Psoas muscle (tissue), 8 donors: ENCODE measurements at places on chromosomes 16 and 17. TPM values are rescaled to one million over a fixed set of nuclear protein-coding genes. Genes with fewer than 3 reads are reported as not detected.

SDR42E1 gene
- total RNA-seq, result not detected

GRCh38 chr17:75980188-75981018 lies 1.4 kb downstream of the TEN1 start:
- H3K27ac ChIP-seq, result peak overlapping the region; percentile 94
- peak overlapping the region; percentile 85 for H3K4me3 ChIP-seq
- peaks cover 27% of the 10 kb centered on the region for H3K4me1 ChIP-seq

- H3K4me1 ChIP-seq, result peaks cover 7% of the 10 kb centered on the region
- H3K36me3 ChIP-seq, result peaks cover 7% of the 10 kb centered on the region
- H3K4me3 ChIP-seq, result no peak overlapping the region
- H3K27me3 ChIP-seq, result no peaks in the 10 kb centered on the region
- no peak overlapping the region for H3K27ac ChIP-seq
- DNase-seq, result no peak
Measured at GRCh38 chr16:31501226-31501965, 6.8 kb downstream of the RUSF1 start.

TRPV2 gene
- 10.3 TPM for total RNA-seq

DNA sequence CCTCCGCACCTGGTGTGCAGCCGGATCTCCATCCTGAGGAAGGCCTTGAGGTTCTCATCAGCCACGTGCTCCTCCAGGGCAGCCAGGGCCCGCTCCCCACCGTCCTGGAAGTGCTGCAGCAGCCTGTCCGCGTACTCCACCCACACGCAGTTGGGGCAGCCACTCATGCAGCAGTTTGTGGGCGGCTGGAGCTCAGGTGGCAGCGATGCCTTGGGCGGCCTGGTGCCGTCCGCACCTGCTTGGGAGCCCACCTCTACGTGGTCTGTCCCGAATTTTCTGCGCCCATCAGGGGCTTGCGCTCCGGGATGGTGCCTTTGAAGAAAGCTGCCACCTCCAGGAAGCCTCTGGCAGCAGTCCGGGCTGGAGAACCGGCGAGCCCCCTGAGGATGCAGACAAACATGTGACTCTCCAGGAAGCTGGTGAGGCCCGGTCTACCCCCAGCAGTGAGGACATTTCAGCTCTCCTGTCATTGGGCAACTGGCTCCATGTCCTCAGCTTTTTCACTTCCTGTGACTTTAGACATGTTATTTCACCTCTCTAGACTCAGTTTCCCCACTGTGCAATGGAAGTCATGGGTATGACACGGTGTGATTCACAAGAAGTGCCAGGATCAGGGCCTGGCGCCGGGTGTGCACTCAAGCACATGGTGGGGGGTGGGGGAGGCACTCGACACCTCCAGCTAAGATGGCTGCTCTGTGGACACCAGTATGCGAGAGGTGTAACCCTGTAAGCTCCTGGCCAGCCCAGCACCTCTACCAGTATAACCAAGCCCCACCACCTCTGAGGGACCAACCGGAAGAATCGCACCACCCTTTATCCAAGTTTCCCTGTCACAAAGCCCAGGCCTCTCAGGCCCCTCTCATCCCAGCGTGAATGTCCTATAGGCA lies 957 bp downstream of the OXLD1 start:
- H3K4me1 ChIP-seq, result peaks cover 11% of the 10 kb centered on the region
- H3K4me3 ChIP-seq, result peak overlapping the region; percentile 100
- no peaks in the 10 kb centered on the region for H3K27me3 ChIP-seq
- H3K27ac ChIP-seq, result peak overlapping the region; percentile 90

PRR35 gene
- total RNA-seq, result not detected

DNA sequence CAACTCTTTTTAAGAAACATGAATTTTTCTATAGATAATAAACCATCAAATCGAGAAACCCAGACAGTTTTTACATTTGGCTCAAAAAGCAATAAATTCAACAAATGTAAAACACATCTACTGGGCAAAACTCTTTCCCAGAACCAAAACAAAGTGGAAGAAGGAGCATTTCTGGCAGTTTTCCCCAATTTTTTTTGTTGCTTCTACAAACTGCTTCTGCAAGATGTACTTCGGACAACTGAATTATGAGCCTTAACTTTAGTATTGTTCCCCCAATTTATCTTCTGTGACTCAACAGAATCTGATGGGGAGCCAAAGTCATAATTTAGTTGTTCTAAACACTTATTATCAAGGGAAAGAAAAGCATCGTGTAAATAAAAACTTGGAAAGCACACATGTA lies 1047.2 kb downstream of the CDH11 start:
- no peaks in the 10 kb centered on the region for H3K27me3 ChIP-seq
- no peaks in the 10 kb centered on the region for H3K36me3 ChIP-seq
- DNase-seq, result no peak
- H3K4me3 ChIP-seq, result no peak overlapping the region

DNA sequence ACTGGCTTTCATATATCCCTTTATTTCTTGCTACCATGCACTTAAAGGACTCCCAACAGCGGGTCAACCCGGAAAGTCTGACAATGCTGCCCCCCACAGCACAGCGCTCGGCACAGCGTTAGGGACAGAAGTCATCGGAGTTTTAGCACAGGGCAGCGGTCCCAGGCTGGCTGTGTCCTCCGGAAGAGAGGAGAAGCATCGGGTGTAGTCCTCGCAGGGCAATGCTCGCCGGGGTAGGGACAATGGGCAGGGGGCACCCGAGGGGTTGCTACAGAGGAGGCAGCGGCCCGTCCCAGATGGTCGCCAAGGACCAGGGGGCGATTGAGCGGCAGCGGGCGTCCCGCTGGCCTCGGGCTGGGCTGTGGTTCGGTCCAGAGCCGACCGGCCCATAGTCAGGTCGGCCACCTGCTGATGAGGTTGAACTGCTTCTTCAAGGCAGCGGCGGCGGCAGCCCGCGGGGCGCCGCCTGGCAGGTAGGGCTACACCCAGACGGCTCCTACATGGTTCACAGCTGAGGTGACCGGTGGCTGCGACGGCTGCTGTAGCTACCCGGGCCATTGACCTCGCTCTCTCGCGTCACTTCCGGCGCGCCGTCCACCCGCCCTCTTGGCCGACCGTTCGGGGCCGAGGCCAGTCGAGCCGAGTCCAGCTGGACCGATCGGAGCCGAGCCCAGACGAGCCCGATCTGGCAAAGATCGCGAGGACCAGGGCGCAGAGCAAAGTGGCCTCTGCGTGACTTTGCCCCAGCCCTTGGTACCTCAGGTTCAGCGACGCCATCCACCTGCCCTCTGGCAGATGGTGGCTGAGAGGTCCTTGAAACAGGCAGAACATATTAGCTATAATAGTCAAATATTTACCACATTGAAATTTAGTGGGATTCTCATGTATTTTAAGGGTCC lies 4.7 kb upstream of the LCMT1 start:
- peaks cover 5% of the 10 kb centered on the region for H3K36me3 ChIP-seq
- H3K27ac ChIP-seq, result peak overlapping the region; percentile 96
- H3K27me3 ChIP-seq, result no peaks in the 10 kb centered on the region
- peak; percentile 98 for DNase-seq
- peak overlapping the region; percentile 92 for H3K4me3 ChIP-seq

DNA sequence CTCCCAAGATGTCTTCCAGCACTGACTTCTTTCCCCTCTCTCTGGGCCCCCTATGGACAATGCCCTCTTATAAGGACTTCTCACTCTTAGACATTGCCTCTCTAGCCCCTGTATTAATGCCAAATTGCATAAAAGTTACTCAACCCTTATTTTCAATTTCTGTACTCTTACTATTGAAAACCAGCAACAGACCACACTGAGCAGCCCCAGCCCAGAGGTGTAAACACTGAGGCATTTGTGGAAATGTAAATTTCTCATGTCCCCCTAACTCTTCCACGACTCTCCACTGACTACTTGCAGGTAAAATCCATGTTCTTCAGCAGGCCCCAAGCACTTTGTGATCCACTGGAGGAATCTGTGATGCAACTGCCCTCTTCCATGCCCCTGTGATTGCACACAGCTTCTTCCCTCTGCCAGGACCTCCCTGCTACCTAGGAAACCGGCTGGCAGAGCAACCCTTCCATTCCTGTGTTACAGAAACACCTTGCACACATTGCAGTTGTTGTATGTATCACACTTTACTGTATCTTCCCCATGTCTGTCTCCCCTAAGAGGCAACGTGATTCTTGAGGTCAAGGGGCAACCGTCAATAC lies 4.4 kb downstream of the N4BP1 start:
- H3K27me3 ChIP-seq, result no peaks in the 10 kb centered on the region
- peak; percentile 70 for DNase-seq
- H3K4me1 ChIP-seq, result peaks cover 73% of the 10 kb centered on the region
